ENCODE measurements at places on chromosomes 5 and 9.

DNA sequence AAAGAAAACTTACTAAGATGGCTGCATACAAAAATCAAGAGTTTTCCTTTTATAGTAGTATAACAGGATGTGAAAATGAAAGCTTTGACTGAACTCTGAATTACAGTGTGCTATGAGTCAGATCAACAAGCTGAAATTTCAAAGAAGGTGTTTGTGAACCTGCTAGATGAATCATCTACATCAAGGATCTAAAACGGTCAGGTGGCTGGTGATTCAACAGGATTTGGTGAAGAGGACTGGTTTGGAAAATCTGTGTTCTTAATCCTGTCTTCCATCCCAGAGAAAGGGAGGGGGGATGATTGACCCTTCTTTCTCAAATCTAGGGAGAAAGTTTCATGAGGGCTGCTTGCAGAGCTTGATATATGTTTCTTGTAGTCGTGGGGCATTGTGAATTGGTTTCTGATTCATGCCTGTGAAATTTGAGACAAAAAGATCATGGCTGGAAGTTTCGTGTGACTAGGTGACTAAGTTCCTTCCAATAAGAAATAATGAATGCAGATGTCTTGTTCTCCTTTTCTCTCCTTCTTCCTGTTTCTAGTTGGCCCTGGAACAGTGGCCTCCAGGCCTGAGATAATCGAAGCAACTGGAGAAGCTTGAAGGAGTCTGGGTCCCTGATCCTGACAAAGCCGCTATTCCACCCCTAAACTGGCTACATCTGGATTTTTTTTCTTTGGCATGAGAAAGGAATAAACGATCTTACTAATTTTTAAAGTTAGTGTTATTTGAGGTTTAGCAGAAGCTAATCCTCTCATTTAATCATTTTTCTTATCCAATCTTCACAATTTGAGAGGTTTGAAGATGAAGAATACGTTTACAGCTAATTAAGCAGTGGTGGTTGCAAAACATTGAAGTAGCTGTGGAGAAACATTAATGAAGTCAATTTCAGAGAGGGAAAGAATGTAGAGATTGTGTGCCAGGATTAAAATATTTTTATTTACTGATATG, 67.2 kb downstream of the MRPS30 start:
- peak; percentile 28 for DNase-seq

DNA sequence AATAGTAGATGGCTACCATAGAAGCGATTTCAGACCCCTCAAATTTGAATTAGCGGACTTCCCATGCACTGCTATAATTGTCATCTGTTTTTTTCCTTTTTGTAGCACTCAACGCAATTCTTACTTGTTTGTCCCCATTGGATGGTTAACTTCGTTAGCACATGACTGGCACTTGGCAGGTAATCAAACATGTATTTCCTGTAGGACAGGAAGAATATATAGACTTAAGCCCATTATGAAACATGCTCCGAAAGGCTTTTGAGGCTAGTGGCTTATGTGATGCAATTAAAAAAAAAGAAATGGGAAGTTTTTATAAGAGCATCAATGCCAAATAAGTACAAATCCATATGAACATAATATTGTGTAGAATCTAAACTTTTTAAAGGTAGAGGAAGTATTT, 301.2 kb downstream of the PSAT1 start:
- no peak for DNase-seq

GRCh38 chr9:76759732-76760131, 4.5 kb upstream of the PCA3 start:
- DNase-seq: no peak

GRCh38 chr5:134127376-134127861, 12.9 kb downstream of the TCF7 start:
- DNase-seq: no peak

- no peak for DNase-seq
Observed at GRCh38 chr9:7976167-7976755, 176.7 kb upstream of the DMAC1 start.

DNA sequence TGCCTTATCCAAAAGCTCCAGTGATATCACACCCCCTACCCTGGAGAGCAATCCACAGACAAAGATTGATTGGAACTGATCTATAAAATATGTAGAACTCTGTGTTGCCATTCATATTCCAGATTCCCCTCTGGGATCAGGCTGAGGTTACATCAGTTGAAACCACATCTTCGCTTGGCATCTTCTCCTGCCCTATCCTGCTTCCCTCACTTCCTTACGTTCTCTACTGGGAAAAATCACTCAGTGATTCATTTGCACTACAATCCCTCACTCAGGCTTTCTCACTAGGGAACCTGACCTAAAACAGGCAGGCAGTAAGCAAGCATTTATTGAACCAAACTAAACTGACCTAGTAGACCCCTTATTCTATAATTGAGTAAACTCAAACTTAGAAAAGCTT, 111.7 kb downstream of the ESM1 start:
- DNase-seq: no peak

GRCh38 chr5:139149477-139150199, 48.5 kb downstream of the SIL1 start:
- DNase-seq: no peak

DNA sequence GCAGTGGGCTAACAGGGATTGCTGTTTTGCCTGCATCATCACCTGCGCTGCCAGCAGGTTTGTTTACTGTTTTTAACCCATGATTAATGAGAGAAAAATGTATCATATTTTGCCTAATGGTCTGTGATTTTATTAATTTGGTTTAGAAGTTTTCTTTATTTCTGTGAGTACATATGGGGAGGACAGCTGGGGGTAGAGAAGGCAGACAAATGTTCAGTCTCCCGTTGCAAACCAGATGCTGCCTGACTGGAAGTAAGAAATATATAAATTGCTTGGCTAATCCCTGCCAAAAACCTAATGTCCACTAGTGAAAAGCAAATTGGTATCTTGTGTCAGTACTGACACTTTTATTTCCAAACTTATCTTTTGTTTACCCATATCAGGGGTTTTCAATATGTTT, 1766.1 kb upstream of the C9orf72 start:
- no peak for DNase-seq

GRCh38 chr5:136998854-136999357, 500.2 kb downstream of the SPOCK1 start:
- DNase-seq: peak; percentile 55

- DNase-seq: no peak
Observed at GRCh38 chr5:136506131-136506530, 140.8 kb upstream of the TRPC7 start.

- no peak for DNase-seq
Observed at GRCh38 chr9:121718501-121718900, 67.1 kb downstream of the DAB2IP start.

DNA sequence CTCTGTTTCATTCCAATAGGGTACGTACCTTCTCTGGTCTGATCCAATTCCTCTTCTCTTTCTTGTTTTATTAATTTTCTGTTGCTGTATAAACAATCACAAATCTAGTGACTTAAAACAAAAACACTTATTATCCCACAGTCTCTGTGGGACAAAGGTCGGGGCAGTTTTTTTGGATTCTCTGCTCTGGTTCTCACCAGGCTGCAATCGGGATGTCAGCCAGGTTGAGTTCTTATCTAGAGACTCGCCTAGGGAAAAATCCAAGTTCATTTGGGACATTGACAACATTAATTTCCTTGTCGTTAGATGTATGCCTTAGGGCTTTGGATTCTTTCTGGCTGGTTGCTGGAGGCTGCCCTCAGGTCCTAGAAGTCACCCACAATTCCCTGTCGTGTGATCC, 430.5 kb upstream of the RORB start:
- no peak for DNase-seq

DNA sequence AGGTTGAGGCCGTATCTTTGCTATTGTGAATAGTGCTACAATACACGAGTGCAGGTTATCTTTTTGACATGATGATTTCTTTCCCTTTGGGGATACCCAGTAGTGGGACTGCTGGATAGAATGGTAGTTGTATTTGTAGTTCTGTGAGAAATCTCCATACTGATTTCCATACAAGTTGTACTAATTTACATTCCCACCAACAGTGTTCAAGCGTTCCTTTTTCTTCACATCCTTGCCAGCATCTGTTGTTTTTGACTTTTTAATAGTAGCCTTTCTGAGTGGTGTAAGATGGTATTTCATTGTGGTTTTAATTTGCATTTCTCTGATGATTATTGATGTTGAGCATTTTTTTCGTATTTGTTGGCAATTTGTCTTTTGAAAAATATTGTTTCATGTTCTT, 41.4 kb downstream of the CNOT6 start:
- DNase-seq: no peak

DNA sequence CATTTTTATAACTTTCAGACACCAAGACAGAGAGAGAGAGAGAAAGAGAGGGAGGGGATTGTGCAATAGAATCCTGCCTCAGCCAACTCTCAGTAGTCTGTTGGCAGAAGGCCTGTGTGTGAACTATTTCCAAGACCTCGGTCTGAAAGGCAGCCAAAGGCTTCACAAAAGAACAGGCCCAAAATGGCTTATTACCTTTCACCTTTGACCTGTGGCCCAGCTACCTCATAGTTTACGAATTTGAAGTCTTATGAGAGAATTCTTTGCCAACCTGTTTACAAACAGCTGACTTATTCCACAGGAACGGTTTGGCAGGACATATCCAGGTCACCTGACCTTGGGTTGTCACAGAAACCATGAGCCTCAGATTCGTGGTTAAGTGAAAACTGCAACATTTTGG, 48.6 kb downstream of the NR2F1-AS1 start:
- peak; percentile 30 for DNase-seq

DNA sequence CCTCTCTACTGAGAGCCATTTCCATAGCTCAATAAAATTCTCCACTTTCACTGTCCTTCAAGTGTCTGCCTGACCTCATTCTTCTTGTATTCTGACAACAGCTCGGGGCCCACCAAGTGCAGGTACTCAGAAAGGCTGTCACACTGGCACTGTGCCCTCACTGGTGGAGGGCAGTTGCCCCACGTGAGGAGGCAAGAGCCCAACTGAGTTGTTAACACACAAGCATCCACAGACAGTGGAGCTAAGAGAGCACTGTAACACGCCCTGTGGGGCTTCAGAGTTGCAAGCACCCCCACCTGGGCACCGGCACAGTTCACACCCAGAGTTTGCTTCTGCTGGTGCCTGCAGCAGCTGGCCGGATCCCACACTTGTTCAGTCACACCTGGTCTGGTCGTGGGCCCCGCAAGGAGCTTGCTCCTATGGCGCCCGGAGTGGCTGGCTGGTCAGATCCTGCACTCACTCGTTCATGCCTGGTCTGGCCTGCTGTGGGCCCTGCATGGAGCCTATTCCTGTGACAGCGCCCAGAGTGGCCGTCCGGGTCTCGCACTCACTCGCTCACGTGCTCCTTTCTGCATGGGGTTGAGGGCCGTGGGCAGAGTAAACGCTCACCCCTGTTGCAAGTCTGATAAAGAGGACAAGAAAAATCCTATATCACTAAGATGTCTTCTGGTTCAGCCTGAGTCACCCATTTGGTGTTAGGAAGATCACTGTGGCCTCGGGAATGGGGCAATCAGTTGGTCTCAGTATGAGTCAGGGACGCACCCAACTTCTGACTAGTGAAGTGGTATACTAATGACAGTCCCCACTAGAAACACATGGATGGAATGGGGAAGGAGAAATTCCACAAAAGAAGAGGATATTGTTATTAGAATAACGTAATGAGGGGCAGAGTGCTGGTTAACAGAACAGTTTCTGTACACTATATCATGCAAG, 87.0 kb upstream of the CCNH start:
- DNase-seq: no peak

DNA sequence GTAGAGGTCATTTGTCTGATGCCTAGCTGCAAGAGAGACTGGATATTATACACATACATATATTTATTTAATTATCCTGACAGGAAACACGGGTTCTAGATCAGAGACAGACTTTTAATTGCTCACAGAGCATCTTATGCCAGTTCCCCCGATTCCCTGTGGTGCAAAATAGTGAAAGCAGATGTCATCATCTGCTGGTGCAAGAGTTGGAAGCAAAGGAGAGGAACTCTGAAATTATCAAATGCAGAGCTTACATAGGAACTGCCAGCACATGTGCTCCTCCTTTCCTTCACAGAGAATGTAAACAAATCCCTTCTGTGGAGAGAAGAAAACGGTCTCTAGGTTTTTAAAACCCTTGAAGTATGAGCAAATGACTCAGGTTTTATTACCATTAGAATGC, 69.3 kb downstream of the DTWD2 start:
- DNase-seq: peak; percentile 27

DNA sequence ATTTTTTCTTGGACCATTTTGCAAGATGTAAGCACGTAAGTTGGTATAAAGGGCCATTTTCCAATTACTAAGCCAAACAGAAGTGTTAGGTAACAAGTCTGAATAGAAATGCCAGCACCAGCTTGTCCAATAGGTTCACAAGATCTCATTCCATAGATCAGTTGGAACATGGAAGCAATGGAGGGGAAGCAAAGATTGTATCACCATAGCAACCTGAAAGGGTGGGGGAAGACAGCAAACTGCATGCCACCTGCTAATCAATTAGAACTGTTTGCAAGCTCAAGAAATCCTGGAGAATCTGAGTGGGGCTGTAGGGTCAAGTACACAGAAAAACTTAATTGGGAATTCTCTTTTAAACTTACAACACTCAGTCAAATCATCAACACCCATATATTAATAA, 264.9 kb upstream of the EFNA5 start:
- no peak for DNase-seq

DNA sequence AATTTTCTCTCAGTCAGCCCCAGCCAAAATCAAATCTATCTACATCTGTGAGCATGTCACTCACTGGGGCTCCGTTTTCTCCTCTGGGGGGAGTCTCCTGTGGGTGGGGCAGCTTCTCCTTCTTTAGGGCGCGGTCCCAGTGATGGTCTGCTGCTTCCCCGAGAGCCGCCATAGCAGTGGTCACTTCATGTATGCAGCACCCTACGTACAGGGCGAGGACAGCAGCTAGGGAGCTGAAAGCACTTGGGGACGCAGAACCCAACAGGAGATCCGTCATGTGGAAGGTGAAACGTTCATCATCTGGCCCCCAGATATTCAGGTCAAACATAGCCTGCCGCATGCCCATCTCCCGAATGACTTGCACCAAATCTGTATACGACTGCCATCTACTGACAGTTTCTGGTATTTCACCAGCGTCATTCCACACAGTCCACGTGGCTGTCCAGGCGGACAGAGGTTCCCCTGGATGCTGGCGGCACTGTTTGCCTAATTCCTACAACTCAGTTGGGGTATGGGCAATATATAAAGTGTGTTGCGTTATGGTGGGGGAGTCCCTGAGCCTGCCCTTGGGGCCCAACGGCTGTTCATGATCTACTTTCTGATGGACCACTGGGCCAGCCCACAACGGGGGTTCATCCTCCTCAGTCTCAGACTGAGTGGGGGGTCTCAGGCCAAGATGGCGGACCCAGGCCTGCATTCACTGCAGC, 795.0 kb downstream of the EFNA5 start:
- peak; percentile 44 for DNase-seq

DNA sequence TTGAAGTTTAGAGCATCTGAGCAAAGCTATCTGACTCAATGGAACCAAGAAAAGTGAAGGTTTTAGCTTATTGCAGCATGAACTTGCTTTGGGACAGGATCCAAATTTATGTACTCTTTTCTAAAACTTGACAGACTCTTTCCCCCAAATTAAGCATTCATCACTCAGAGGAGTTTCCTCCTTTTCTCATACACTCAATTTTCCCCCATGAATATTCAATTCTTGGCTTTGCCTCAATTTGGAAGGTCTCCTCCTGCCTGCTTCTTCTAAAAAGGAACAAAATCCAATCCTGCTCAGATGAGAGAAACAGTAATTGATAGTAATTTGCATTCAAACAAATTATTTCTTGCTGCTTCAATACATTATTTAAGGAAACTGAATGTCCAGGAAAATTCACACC, 5.0 kb downstream of the ACTL7A start:
- DNase-seq: no peak

All from hepatocyte (in vitro differentiated cells).